ENCODE measurements at places on chromosomes 4 and X.

DNA sequence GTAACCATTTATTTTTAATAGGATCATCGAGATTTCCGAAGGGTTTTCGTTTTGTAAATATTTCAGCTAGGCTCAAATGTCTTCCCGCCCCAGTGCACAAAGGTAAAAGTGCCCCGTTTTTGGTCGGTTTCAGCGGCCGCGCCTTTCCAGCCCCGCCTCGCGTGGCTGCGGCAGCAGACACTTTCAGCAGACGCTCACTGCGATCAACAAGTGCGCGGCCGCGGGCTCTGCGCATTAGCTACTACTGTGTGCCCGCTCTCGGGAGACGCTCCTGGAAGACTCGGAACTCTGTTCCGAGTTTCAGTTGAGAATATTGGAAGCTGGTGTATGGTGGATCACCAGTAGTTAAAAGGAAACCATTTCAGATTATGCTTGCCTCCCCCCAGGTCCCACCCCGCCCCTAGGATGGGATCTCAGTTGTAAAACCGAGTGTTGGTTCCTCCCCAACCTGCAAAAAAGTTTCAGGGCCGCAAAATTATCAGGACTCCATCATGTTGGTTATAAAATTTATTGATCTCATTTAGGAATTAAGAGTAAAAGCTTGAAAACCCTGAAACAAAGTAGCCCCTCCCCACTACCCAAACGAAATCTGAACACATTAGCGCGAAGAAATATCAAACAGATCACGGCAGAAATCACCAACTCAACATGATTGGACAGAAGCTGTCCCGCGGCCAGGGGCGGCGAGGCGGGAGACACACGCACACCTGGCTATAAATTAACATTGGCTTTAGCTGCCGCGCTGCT is 2.2 kb downstream of the SOX3 start:
- DNase-seq: no peak

DNA sequence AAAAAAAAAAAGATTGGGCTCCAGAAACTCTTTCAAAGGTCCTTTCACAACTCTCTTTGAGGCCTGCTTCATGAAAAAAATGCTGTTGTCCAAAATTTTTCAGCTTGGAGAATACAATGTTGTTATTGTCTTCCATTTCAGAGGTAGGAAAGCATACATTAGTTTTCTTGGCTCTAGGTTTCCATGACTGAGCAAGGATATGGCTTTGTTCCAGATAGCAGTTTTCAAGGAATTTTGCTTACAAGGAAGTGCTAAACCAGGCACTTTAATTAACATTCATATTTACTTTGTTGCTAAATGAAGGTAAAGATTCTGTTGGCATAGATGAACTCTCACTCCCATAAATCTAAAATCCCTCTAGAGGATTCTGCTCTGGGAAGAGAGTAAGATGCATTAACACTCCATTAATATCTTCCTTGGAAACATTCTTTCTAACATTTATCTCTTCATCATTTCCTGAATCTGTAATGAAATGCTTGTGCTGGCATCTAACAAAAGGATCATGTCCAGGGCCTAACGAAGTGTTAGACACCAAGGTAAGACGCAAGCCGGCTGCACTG is 118.4 kb downstream of the COL25A1 start:
- DNase-seq: no peak

DNA sequence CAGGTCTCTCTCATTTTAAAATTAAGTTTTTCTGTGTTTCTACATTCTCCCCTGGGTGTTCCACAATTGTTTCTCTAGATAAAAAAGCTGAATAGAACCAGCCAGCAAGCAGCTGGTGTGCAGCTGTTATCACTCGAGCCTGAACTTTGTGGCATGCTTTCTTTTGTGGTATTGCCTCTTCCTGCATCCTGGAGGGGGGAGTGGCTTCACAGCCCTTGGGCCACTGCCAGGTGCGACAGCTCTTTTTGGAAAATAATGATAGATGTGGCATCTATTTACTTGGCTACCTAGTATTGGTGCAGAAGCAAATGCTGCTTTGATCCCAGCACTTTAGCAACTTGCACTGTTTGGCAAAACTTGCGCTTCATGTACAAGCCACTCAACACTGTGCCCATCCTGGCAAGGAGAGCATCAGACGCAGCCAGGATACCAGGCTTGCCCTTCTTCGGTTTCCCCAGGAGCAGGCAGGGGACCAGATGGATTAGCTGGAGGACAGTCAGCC is 69.4 kb downstream of the HMGB2 start:
- no peak for DNase-seq

DNA sequence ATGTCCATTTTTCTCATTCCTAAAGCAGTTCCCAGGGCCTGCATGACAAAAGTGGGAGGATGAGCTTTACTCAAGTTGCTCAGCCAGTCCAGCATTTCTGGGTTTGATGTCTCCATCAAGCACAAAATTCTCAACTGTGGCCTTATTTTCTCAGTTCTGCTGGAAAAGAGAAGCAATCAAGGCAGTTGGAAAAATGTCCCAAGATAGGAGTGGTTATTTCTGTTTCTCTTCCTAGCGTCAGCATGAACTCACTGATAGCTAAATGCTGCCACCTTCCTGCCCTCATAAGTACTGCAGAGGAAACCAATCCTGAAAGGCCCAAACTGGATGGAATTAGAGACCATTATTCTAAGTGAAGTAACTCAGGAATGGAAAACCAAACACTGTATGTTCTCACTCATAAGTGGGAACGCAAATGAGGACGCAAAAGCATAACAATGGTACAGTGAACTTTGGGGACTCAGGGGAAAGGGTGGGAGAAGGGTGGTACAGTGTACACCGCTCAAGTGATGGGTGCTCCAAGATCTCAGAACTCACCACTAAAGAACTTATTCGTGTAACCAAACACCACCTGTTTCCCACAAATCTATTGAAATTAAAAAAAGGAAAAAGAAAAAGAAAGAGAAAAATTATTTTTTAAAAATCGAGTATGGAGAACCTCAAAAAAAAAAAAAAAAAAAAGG is 29.6 kb downstream of the ADH7 start:
- peak; percentile 80 for DNase-seq

- no peak for DNase-seq
Measured at GRCh38 chr4:183287309-183287659, 32.8 kb downstream of the CLDN22 start.

DNA sequence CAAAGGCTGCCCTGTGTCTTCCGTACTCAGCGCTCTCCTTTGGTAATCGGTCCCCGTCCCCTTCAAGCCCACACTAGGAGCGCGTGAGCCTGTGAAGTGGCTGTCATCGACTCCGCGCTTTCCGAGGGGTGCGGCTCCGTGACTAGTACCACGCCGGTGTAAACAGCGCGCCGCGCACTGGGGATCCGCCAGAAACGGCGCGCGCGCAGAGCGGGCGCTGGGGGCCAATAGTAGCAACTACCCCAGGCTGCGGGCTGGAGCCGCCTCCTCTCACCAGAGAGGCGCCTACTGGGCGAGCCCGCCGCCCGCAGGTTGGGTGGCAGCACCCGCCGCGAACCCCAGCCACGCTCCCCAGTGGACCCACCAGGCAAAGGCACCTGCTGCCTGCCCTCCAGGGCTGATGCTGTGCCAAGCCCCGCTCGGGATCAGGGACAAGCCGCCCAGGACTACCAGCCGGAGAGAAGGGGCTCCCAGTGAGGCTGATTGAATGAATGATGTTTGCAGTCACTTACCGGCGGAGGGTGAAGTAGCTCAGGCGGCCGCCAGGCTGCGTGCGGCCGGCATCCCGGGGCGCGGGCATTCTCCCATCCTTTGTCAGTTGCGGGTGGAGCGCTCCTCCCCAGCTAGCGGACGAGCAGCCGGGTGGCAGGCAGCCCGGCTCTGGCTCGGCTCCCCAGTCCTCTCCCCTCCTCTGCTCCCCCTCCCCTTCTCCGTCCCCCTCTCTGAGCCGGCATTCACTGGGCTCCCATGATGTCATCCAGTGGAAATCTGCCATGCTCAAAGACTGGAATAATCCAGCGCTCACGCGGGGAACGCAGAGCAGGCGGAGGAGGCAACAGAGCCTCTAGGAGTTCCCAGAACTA is 370.3 kb upstream of the SMIM31 start:
- peak; percentile 69 for DNase-seq

DNA sequence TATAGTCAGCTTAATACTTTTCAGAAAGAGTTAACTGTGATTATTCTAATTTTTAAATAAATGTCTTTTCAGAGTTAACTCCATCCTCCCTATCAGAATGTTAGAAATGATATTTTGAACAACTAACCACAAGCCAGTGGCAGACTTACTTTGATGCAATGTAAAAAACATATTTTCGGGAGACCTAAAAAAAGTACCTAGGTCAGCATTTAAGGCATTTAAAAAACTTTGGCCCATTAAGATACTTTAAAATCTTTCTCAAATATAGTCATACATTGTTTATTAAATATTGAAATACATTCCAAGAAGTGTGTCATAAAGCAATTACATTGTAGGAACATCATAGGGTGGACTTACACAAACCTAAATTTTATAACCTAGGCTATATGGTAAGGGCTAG is 426.1 kb downstream of the PABPC4L start:
- no peak for DNase-seq

- DNase-seq: no peak
Measured at GRCh38 chr4:42954963-42955669, 62.6 kb downstream of the GRXCR1 start.

GRCh38 chrX:3678328-3678727 is 35.1 kb downstream of the PRKX start:
- no peak for DNase-seq

GRCh38 chr4:66842026-66842723 is 703.1 kb downstream of the CENPC start:
- no peak for DNase-seq

- no peak for DNase-seq
Measured at GRCh38 chrX:65745427-65745826, 78.0 kb downstream of the MSN start.

DNA sequence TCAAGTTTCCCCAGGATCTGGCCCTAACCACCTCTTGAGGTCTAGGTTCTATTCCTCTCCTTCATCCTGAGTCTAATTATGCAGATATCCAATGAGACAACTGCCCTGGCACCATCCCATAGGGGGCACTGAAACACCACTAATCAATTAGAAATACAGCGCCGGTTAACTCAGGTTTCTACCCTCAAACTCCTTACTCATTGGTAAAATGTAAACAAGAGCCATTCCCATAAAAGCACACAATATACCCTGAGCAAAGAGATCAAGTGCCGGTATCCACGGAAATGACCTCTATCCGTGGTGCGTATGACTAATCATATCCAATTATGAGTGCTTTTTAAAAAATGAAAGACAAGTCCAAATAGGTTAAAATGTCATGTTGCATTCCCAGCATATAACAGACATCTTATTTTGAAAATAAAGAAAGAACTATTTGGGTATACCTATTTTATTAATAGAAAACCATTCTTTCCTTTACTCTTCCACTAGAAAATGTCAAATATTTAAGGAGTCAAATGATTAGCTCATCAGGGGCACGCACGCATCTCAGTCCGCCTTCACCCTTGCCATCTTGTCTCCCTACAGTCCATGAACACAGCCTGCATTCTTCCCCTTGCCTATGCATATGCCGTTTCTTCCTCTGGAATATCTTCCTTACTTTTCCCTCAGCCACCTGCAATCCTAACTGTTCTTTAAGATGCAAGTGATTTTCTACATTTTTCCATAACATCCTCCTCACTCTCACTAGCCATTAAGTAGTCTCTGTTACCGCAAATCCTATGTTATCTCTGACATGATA is 141.1 kb downstream of the MAML3 start:
- DNase-seq: peak; percentile 17

GRCh38 chr4:53551958-53552357 is 39.3 kb downstream of the LNX1 start:
- no peak for DNase-seq

DNA sequence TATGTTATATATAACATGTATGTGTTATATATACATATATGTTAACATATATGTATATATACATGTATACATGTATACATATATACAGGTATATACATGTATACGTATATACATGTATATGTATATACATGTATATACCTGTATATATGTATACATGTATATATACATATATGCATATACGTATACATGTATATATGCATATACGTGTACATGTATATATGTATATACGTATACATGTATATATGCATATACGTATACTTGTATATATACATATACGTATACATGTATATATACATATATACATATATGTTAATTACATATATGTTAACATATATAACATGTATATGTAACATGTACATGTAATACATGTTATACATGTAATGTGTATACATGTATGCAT is 1077.3 kb upstream of the ADGRL3 start:
- DNase-seq: no peak

GRCh38 chr4:140533951-140534480 is 10.0 kb downstream of the ELMOD2 start:
- DNase-seq: no peak

- DNase-seq: no peak
Measured at GRCh38 chr4:143352720-143353119, 16.0 kb downstream of the GAB1 start.

- DNase-seq: no peak
Measured at GRCh38 chrX:68098431-68098830, 334.9 kb downstream of the OPHN1 start.

- DNase-seq: no peak
Measured at GRCh38 chrX:15977644-15978043, 123.0 kb upstream of the AP1S2 start.

GRCh38 chr4:5371415-5372190 is 320.3 kb downstream of the STK32B start:
- DNase-seq: no peak

GRCh38 chr4:70994387-70995099 is 1.1 kb downstream of the DCK start:
- no peak for DNase-seq

- DNase-seq: no peak
Measured at GRCh38 chr4:120355881-120356280, 289.2 kb upstream of the MAD2L1 start.

DNA sequence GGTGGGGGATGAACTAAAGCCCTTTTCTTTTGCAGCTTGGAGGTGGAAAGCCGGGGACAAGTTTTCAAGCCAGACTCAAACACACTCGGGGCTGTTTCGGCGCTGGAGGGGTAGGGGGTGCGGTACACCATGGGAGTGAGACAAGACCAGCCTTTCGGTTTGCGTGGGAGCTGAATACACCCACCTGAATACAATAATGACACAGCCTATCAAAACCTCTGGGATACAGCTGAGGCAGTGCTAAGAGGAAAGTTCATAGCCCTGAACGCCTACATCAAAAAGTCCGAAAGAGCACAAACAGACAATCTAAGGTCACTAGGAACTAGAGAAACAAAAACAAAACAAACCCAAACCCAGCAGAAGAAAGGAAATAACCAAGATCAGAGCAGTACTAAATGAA is 163.3 kb downstream of the ATRX start:
- DNase-seq: no peak

GRCh38 chr4:82886147-82886942 is 4.6 kb downstream of the SEC31A start:
- no peak for DNase-seq
